ENCODE measurements at places on chromosomes 6 and 20.

- no peak for DNase-seq
These were observed 403.8 kb upstream of the SOX4 start for GRCh38 chr6:21189759-21190158.

DNA sequence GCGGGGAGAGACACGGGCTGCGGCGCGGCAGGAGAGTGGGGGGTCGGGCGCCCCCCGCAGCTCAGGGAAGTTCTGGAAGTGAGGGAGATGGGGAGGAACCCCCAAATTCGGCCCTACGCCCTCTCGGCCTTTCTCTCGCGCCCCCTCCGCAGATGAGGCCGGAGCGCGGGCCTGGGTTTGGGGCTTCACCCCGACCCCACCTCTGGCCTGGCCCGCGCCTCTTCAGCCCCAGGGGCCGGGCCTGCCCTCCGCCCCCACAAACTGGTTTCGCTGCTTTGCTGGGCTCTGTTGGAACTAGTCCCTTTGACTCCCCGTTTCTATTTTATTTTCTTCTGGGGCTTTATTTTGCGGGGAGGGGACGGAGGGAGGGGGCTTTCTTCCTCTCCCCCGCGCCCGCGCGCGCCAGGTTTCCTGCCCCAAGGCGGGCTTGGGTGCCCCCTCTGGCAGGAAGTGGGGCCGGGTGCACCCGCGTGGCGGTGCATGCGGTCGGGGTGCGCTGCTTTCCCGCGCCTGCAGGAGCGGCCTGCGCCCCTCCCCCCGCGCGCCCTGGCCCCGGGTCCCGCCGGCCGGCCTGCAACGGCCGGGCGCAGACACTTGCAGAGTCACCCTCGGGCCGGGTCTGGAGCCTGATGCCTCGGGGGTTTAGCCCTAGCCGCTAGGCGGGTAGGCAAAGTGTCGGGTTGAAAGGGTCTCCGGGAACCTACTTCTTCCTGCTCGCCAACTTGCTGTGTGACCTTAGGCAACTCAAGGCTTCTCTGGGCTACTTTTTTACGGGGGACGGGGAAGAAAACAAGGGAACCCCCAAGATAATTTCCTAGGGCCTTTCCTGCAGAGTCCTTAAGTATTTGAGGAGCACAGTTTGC lies 1.3 kb downstream of the HMGA1 start:
- DNase-seq = peak; percentile 62

DNA sequence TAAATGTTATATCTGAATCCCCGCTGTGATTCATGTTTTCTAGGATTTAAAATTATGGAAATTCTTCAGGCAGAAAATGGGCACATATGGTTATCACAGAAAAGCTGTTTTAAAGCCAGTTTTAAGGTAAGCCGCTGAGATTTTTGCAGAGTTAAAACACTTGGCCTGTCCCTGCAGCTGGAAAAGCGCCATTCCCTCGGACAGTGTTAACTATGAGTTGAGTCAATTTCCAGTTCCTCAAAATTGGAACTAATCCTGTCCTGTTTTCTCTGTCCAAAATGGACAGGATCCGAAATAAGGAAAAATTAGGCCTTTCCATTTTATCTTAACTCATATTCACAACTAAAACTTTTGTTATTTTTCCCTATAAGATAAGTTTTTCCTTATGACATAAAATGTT lies 225.2 kb downstream of the SAMD5 start:
- DNase-seq = no peak

GRCh38 chr6:5869261-5869660 lies 137.5 kb downstream of the NRN1 start:
- no peak for DNase-seq

DNA sequence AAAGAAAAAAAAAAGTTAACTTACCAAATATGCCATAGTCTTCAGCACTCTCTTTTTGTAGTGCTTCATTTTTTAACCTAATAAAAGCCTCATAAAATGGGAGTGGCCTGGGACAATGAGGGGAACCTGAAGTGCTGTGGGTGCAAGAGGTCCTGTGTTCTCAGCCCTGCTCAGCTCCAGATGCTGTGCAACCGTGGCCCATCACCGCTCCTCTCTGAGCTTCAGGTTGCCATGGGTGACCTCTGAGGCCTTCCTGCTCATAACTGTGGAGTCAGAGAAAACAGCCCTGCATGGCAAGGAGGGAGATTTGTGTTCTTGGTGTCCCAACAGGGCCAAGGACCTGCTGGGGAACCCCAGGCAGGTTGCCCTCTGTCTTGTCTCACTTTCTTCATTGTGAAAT lies 10.0 kb downstream of the TCF15 start:
- DNase-seq = no peak

DNA sequence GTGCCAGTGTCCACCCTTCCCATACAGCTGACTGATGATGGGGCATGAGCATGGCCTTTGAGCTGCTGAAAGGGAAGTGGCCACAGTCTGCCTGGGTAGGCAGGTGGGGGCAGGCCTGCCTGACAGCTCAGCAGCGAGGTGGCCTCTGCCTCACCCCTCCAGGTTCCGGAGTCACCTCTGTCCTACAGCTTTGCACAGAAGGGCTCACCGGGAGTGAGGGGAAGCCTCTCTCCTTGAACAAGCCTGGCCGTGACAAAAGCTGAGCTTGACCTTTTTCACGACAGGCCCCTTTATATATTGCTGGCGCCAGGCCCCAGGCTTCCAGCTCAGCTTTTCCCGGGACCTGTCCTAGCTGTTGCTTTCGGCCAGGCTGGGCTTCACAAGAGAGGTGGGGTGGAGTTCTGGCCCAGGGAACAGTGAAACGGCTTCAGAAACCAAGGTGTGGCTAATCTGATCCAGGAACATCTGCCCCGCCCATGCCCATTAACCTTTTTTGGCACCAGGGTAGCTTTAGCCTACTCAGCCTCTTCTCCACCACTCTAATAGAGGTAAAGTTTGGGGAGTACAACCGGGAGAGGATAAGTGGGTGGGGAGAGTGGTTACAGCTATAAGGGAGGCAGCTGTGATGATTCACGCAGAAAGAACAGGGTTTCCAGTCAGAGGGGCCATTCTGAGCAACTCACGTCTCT lies 42.9 kb downstream of the C6orf132 start:
- no peak for DNase-seq

DNA sequence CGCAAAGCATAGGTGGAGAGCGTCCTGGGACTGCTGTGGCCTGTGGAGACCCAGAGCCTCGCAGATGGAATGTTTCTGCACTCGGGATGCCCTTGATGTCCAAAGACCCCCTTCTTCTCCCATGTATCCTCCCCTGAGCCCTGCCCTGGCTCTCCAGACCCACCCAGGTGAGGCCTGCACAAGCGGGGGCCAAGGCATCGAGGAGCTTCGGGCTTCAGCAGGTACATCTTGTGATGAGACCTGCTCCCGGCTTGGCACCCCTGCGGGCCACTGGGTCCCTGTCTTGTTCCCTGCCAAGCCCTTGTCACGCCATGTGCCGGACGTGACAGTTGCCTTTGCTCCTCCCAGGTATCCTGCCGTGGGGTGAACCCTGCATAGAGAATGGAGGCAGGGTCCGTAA lies 85.2 kb downstream of the RAMACL start:
- DNase-seq = no peak

- no peak for DNase-seq
These were observed 191.1 kb downstream of the EYA4 start for GRCh38 chr6:133432021-133432989.

- DNase-seq = no peak
These were observed 343.0 kb downstream of the CDKAL1 start for GRCh38 chr6:20877008-20877937.

- DNase-seq = no peak
These were observed 5.9 kb downstream of the FOXA2 start for GRCh38 chr20:22578221-22579118.

- no peak for DNase-seq
These were observed 13.7 kb downstream of the NEDD9 start for GRCh38 chr6:11218538-11219399.

DNA sequence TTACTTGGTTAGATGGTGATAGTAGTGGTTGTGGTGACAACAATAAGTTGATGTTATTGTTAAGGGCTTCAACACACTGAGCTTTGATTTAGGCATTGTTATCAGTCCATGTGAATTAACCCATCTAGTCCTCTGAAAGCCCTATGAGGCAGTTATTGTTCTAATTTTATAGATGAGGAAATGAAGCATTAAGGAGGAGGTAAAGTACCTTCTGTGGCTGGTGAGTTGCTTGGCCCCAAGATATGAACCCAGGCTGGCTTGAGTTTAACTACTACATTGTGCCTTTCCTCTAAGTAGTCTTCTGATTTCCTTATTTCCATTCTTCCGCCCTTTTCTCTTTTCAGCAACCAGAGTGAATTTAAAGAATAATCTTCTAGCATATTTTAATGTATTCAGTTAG lies 81.7 kb downstream of the QKI start:
- no peak for DNase-seq

DNA sequence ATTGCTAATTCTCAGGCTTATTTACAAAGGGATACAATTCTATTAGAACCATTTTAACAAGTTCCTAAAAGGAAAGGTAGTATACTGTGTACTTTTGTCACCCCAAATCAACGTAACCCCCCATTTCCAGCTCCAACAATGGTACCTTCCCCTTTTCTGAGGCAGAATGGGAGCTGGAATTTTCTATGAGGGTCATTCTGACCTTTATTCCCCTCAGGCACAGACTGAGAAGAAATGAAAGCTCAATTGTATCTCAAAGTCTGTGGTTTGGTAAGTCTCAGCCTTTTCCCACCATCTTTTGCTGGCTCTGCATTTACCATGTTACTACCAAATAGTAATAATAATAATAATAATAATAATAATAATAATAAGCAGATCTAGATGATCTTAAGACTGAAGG lies 571.0 kb downstream of the RNF144B start:
- DNase-seq = no peak

GRCh38 chr6:43913375-43914271 lies 143.6 kb downstream of the VEGFA start:
- DNase-seq = no peak

DNA sequence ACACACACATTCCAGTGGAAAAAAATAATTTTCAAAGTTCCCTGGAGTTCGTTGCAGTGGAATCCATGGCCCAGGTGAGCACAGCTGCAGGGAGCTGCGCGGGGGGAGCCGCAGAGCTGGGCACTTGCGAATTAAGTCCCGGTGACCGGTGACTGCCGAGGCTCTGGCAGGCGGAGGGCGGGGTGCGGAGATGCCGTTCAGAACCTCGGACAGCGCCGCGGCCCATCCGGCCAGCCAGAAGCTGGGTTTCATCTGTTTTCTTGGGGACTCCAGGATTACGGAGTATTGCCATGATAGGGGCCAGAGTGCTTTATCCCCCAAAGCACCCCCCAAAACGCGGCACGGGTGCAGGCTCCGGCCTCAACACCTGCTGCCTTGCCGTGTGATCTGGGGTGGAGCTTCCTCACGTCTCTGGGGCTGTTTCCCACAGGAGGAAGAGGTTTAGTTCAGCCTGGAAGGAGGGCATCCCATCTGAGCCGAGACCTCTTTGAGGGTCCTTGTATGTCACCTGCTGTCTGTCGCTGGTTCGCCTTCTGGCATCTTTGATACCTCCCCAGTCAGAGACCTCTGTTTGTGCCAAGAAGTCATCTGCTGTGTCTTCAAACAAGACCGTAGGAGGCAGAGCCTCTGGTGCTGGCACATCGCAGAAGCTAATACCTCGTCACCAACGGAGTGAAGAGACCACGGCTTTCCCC lies 99.4 kb downstream of the YTHDF1 start:
- no peak for DNase-seq

GRCh38 chr6:48068278-48069251 lies 42.4 kb downstream of the PTCHD4 start:
- no peak for DNase-seq

GRCh38 chr6:41966214-41966920 lies 24.8 kb upstream of the CCND3 start:
- no peak for DNase-seq

DNA sequence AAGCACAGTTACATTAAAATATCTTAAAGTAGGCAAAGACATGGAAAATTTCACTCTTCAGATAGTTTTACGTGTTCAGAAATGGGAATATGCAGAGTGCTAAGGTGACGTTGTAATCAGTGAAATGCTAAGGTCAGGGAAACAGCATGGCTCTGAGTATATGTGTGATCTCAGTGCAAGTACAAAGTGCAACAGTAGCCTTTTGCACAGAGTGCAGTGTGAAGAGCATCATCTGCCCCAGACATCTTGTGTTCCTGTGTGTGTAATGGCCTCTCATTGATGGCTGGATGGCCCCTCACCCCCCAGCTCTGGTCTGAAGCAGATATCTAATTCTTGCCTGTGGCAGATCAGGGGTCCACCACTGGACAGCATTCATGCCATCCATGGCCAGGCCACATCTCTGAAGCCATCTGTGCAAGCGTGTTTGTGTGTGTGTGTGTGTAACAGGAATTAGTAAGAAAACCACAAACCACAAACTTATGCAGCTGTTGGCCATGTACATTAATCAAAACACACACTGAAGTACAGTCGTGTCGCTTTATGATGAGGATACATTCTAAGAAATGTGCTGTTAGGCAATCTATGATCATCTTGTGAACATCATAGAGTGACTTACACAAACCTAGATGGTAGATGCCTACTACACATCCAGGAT lies 165.1 kb downstream of the RALGAPA2 start:
- no peak for DNase-seq

DNA sequence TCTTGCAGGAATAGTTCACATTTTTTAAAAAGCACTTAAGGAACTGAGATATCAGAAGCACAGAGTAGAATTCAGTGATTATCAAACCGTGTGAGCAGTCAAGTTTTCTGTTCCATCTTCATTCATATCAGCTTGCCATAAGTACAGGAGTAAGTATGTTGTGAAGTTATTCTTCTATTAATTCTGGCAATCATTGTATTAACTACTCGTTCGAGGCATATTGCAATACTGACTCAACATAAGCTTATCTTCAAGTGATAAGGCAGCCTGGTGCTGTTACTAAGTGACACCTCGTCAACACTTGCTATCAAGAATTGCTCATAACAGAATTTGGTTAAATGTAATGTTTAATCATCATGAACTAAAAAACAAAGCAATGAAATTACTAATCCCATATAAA lies 75.7 kb upstream of the SNX9 start:
- no peak for DNase-seq

GRCh38 chr6:113315879-113316278 lies 541.3 kb upstream of the MARCKS start:
- no peak for DNase-seq

GRCh38 chr6:160419488-160419887 lies 71.3 kb downstream of the SLC22A3 start:
- DNase-seq = no peak

GRCh38 chr6:143615785-143616184 lies 62.0 kb upstream of the PHACTR2 start:
- DNase-seq = no peak

DNA sequence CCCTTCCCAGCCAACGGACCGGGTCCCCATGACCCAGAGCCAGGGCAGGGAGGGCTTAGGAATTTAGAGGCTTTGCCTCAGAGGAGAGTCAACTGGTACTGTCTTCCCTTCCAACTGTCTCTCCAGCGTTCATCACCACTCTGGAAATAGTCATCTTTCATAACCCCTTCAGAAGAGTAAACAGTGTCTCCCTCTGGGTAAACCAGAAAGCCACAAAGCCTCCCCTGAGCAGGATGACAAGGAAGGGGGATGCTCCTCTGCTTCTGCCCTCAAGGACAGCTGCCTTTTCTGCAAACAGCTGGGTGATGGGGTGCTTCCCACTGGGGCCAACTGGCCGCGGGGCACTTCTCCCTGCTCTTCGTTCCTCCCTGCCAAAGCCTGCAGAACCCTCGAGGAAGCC lies 90.1 kb downstream of the PSMG4 start:
- no peak for DNase-seq

GRCh38 chr6:35055891-35056290 lies 85.2 kb downstream of the TCP11 start:
- DNase-seq = no peak

Data from effector CD8-positive, alpha-beta T cell (primary cell).